Aorta (tissue), 5 donors: ENCODE measurements at places on chromosomes 6 and 20.

GRCh38 chr6:912871-913835 lies 220.2 kb upstream of the EXOC2 start:
- H3K4me3 ChIP-seq, result no peak overlapping the region
- no peak overlapping the region for H3K27ac ChIP-seq
- DNase-seq, result no peak
- H3K4me1 ChIP-seq, result no peaks in the 10 kb centered on the region
- no peaks in the 10 kb centered on the region for H3K36me3 ChIP-seq
- no peaks in the 10 kb centered on the region for H3K27me3 ChIP-seq

- H3K27ac ChIP-seq, result no peak overlapping the region
- no peak overlapping the region for H3K4me3 ChIP-seq
- H3K27me3 ChIP-seq, result no peaks in the 10 kb centered on the region
- H3K4me1 ChIP-seq, result peaks cover 2% of the 10 kb centered on the region
Observed at GRCh38 chr20:10877342-10877741, 203.5 kb upstream of the JAG1 start.

GRCh38 chr6:166470863-166471410 lies 88.2 kb upstream of the MPC1 start:
- H3K36me3 ChIP-seq, result no peaks in the 10 kb centered on the region
- no peaks in the 10 kb centered on the region for H3K4me1 ChIP-seq
- H3K27ac ChIP-seq, result no peak overlapping the region
- no peak for DNase-seq

DNA sequence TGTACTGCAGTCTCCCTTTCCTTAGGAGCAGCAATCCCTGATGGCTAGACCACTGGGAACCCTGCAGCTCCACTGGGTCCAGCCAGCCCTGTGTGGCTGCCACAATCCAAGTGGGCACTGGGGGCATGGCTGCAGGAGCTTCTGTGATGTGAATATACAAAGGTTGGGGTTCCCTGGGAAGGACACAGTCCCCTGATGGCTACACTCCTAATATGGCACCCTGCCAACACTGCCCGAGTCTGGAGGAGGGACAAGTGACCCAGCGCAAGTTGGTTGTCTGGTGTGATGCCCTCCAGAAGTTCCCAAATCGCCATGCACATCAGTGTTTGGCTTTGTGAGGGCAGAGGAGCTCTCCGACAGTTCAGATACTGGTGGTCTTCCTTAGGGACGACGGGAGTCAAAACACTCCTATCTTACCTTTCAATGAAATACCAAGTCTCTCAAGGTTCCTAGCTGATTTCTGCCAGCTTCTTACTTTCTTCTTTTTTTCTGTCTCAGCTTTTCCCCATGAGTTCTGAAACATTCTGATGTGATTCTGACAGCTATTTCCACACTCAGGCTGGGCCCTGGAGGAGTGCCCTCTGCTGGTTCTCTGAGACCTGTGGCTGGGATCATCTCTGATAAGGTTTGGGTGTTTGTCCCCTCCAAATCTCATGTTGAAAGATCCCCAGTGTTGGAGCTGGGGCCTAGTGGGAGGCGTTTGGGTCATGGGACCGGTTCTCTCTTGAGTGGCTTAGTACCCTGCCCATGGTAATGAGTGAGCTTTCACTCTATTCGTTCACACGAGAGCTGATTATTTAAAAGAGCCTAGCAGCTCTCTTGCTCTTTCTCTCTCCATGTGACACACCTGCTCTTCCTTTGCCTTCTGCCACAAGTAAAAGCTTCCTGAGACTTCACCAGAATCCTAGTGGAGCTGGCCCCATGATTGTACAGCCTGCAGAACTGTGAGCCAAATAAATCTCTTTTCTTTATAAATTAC lies 15.5 kb upstream of the ZFP57 start:
- no peaks in the 10 kb centered on the region for H3K4me1 ChIP-seq
- H3K27me3 ChIP-seq, result no peaks in the 10 kb centered on the region
- no peak for DNase-seq
- H3K27ac ChIP-seq, result no peak overlapping the region
- H3K36me3 ChIP-seq, result no peaks in the 10 kb centered on the region

- DNase-seq, result no peak
- H3K4me1 ChIP-seq, result no peaks in the 10 kb centered on the region
- no peak overlapping the region for H3K4me3 ChIP-seq
- no peak overlapping the region for H3K27ac ChIP-seq
- H3K36me3 ChIP-seq, result no peaks in the 10 kb centered on the region
- no peaks in the 10 kb centered on the region for H3K27me3 ChIP-seq
Observed at GRCh38 chr6:4554645-4555044, 221.6 kb upstream of the CDYL start.

DNA sequence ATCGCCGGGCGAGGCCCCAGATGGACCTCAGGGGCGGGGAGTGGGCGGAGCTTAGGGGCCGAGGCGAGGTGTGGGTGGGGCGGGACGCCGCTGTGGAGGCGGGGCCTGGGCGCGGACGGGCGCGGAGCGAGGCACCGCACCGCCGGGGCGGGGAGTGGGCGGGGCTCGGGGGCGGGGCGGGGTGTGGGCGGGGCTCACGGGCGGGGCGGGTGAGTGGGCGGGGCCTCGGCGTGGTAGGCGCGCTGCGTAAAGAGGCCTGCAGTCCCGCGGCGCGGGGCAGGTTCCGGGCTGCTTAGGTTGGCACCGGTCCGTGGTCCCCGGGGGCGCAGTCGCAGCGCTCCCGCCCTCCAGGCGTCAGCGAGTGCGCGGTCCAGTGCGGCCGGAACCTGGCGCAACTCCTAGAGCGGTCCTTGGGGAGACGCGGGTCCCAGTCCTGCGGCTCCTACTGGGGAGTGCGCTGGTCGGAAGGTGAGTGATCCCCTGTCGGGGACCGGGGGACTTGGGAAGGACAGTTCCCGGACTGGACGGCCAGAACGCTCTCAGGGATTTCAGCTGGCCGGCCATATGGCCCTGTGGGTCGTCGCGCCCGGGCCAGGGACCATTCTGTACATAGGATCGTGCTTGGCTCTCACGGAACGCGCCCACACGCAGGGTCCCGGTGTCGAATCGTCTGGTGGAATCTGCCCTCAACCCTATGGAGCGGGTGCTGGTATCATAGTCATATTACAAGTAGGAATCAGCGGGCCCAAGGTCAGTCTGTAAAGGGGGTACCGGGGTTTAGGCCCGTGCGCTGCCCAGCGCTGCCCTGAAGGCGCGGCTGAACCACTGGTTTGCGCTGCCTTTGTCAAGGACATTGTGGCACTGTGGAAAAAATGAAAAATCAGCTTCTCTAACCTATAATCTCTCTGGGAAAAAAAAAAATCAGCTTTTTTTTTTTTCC lies at the start of gene NQO2:
Gene NQO2, plus strand, starts transcription at position 277 of the 940 bp plus-strand sequence. CDS start 6,659 bp downstream, outside the sequence.
- peaks cover 2% of the 10 kb centered on the region for H3K36me3 ChIP-seq
- DNase-seq, result peak; percentile 95
- no peak within 1 kb of the TSS for H3K27ac ChIP-seq
- H3K27me3 ChIP-seq, result no peaks in the 10 kb centered on the region

DNA sequence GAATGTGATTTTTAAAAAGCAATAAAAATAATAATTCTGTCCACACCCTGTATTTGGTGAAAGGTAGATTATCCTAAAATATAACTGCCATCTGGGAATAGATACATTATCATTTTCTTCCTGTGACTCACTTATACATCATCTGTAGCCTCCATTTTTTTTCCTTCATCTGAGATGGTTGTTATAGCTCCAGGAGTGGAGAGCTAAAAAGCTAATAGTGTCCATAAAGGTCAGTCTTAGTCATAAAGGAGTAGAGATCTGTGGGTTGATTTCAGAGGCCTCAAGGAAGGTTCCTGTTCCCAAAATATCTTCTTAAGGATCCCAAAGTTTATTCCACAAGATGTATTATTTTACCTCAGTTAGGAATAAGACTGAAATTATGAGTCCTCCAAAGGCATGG lies 41.1 kb downstream of the FBXO5 start:
- H3K4me1 ChIP-seq, result no peaks in the 10 kb centered on the region
- no peak overlapping the region for H3K4me3 ChIP-seq
- H3K36me3 ChIP-seq, result no peaks in the 10 kb centered on the region
- H3K27me3 ChIP-seq, result no peaks in the 10 kb centered on the region

GRCh38 chr20:39547546-39548408 lies 585.6 kb downstream of the DHX35 start:
- no peaks in the 10 kb centered on the region for H3K36me3 ChIP-seq
- no peaks in the 10 kb centered on the region for H3K4me1 ChIP-seq
- H3K27ac ChIP-seq, result no peak overlapping the region
- no peak overlapping the region for H3K4me3 ChIP-seq

GRCh38 chr6:20775981-20776380 lies 241.7 kb downstream of the CDKAL1 start:
- H3K27ac ChIP-seq, result no peak overlapping the region
- H3K27me3 ChIP-seq, result no peaks in the 10 kb centered on the region
- no peaks in the 10 kb centered on the region for H3K4me1 ChIP-seq
- DNase-seq, result no peak
- no peak overlapping the region for H3K4me3 ChIP-seq

DNA sequence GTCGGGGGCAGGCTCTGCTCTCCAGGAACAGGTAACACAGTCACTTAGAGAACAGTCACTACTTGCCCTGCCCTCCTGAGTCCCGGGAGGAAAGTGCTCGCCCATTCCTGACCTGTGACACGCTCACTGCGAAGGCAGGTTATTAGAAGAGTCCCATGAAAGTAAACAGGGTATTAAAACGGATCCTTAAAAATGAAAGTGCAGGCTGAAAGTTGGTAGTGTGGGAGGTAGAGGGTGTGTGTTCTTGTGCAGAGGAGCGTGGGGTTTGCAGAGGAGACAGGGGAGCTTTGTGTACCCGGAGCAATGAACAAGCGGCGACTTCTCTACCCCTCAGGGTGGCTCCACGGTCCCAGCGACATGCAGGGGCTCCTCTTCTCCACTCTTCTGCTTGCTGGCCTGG lies at the start of gene CCN6:
Gene CCN6, plus strand, starts transcription at position 104 of the 400 bp plus-strand sequence. Its CDS starts 254 bp downstream, at position 358.
- no peak within 1 kb of the TSS for H3K27ac ChIP-seq
- no peaks in the 10 kb centered on the region for H3K36me3 ChIP-seq
- DNase-seq, result no peak
- no peak within 1 kb of the TSS for H3K4me3 ChIP-seq
- no peaks in the 10 kb centered on the region for H3K4me1 ChIP-seq

GRCh38 chr6:162814426-162814973 lies 86.7 kb downstream of the PACRG start:
- H3K4me1 ChIP-seq, result no peaks in the 10 kb centered on the region
- DNase-seq, result no peak
- H3K4me3 ChIP-seq, result no peak overlapping the region
- no peaks in the 10 kb centered on the region for H3K27me3 ChIP-seq
- no peak overlapping the region for H3K27ac ChIP-seq
- no peaks in the 10 kb centered on the region for H3K36me3 ChIP-seq

DNA sequence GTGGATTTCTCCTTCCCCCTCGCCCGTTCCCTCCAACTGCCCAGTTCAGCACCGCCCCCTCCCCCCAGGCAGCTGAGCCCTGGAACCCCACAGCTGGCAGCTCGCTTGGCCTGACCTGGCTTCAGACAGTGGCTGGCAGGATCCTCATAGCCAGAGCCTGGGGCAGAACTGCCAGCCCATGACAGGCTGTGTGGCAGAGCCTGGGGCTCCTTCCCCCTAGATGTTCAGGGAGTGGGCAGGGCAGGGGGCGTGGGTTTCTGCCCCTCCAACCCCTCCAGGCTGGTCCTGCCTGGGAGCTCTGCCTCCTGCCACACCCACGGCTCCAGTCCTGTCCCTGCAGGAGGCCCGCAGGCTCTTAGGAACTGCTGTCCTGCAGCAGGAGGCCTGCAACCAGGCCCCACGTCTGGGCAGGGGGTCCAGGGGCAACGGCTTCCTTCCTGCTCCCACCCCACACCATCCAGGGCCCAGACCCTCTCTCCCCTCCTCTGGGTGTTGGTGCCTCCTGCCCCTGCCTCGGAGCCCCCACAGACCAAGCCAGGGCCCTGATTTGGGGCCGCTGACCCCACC lies 9.6 kb upstream of the KCNQ2 start:
- no peaks in the 10 kb centered on the region for H3K27me3 ChIP-seq
- no peaks in the 10 kb centered on the region for H3K4me1 ChIP-seq
- no peaks in the 10 kb centered on the region for H3K36me3 ChIP-seq
- H3K4me3 ChIP-seq, result no peak overlapping the region
- DNase-seq, result no peak

DNA sequence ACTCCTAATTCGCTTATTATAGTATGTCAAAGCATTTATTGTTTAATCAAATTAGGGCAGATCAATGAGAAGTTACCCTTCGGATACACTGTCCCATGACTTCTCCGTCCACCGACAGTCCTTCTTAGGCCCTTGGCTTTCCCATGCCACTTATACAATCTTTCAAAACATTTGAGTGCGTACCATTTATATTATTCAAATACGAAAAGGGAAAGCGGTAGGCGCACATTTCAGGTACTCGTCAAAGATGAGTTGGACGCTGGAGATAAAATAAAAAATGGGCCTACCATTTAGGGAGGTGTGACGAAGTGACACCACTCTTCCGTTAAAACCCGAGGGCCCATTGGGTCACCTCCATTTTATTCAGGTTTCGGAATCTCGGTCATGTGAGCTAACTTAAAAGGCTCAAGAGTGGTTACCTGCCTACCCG lies 542 bp upstream of the AFG1L start:
- H3K36me3 ChIP-seq, result no peaks in the 10 kb centered on the region
- H3K4me3 ChIP-seq, result peak overlapping the region; percentile 80
- H3K27me3 ChIP-seq, result no peaks in the 10 kb centered on the region
- DNase-seq, result no peak
- H3K4me1 ChIP-seq, result no peaks in the 10 kb centered on the region
- no peak overlapping the region for H3K27ac ChIP-seq

- no peak overlapping the region for H3K27ac ChIP-seq
- no peaks in the 10 kb centered on the region for H3K4me1 ChIP-seq
- no peaks in the 10 kb centered on the region for H3K36me3 ChIP-seq
Observed at GRCh38 chr6:95780037-95780436, 202.7 kb downstream of the MANEA start.

DNA sequence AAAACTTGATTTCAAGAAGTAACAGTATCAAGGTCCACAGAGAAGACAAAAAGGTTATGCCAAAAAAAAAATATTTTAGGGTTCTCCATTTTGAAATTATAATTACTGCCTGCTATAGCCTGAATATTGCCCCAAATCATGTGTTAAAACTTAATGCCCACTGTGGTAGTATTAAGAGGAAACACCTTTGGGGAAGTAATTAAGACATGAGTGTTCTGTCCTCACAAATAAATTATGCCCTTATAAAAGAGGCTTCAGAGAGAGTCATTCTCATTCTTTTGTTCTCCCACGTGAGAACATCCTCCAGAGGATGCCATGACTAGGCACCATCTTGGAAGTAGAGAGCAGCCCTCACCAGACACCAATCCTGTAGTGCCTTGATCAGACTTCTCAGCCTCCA lies 66.2 kb downstream of the GMDS start:
- DNase-seq, result no peak
- peaks cover 1% of the 10 kb centered on the region for H3K27me3 ChIP-seq
- no peaks in the 10 kb centered on the region for H3K4me1 ChIP-seq
- H3K4me3 ChIP-seq, result no peak overlapping the region

- H3K4me1 ChIP-seq, result no peaks in the 10 kb centered on the region
- H3K27me3 ChIP-seq, result no peaks in the 10 kb centered on the region
- no peak overlapping the region for H3K27ac ChIP-seq
- H3K36me3 ChIP-seq, result peaks cover 2% of the 10 kb centered on the region
Observed at GRCh38 chr6:111070105-111071005, 16.9 kb upstream of the SLC16A10 start.

DNA sequence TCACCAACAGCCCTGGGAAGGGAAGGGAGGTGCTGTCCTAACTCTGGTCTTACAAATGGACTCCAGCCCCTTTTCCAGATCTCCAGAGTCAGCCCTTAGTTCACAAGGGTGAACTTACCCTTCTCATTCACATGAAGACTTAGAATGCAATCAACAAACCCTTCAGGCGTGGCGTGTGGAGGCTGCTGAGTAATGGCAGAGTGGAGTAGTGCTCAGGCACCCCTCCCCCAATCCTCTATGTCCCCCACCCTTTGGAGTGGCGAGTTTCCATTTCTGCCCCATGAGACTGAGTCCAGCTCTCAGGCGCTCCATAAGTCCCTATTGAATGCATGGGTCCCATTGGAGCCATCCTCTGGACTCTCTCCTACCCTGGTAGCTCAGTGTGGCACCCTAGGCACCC lies 3.3 kb downstream of the SNAI1 start:
- no peak overlapping the region for H3K27ac ChIP-seq
- H3K36me3 ChIP-seq, result no peaks in the 10 kb centered on the region
- H3K4me1 ChIP-seq, result no peaks in the 10 kb centered on the region
- H3K4me3 ChIP-seq, result no peak overlapping the region
